A172 (cell line): ENCODE measurements at places on chromosomes 16 and 17. TPM values are rescaled to one million over a fixed set of nuclear protein-coding genes. Genes with fewer than 3 reads are reported as not detected.

The MEOX1 gene
- not detected in 2 replicates for total RNA-seq

The TSC2 gene
- 46.3 and 47.7 TPM in 2 replicates for total RNA-seq

The TBC1D3B gene
- 1.9 and 3.7 TPM in 2 replicates for total RNA-seq

The DRG2 gene
- 55.7 and 59.3 TPM in 2 replicates for total RNA-seq

The METRNL gene
- 125 and 190 TPM in 2 replicates for total RNA-seq

The SOX8 gene
- total RNA-seq = 0.07 and 0.14 TPM in 2 replicates

DNA sequence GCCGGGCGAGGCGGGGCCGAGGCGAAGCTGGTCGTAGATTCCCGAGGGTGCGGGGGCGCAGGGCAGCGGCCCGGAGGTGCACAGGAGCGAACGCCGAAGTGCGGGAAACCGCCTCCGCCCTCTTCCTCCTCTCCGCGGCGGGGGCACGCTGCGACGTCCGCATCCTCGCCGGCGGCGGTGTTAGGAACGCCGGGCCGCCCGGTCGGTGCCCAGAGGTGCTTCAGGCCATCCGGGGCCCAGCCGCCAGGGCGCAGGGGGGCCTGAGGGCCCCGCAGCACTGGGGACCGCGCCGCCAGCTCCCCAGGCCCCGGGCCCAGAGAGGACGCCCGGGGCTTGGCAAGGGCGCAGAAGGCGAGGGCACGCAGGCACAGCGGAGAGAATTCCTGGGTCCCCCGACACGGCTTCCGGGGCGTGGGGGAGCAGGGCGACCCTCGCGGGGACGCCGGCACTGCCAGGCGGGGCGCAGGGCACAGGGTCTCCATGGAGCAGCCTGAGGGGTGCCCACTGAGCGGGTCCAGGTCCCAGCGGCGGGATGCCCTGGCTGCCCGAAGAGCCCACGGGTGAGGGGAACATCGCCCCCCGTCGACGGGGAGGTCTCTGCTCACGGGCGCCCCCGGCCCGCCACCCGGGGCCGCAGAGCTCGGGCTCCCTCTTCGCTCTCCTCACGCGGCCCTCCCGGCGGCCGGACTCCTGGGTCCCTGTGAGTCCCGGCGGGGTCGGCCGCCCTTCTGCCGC, 576 bp downstream of the EPOP start:
- DNase-seq = no peak

- no peak for DNase-seq
These were observed 129.9 kb downstream of the TMEM132E start for GRCh38 chr17:34709158-34709754.

DNA sequence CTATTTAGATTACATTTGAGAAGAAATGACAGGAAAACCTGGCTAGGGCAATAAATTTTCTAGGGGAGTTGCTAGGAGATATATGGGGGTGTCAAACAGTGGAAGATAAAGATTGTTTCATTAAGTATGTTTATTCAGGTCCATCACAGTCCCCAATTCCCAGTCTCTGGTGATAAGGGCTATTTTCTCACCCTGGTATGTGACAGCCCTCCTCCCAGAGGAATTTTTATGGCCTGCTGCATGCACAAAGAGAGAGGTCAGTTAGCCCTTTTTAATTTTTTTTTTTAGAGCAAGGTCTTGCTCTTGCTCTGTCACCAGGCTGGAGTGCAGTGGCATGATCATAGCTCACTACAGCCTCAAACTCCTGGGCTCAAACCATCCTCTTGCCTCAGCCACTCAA, 53.6 kb upstream of the ATF7IP2 start:
- DNase-seq = peak; percentile 69

GRCh38 chr17:2872282-2872681, 76.0 kb downstream of the RAP1GAP2 start:
- DNase-seq = no peak

DNA sequence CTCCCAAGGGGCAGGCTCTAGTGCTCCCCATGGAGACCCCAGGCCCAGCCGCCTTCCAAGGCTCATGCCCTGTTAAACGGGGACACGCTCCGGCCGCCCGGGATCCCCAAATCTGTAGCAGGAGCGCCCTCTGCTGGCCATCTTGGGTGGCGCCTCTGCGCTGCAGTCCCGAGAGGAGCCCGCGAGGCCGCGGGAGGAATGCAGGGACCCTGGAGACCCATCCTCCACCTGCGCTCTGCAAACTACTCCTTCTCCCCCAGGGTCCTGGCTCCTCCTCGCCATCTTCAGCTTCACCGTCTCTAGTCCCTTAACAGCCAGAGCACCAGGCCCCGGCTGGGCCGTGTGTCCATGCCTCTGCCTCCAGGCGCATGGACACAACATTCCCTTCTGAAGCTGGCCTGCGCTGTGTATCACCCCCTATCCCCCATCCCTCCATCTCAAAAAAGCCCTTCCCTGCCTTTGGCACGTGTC, 23.6 kb upstream of the KRT17 start:
- DNase-seq = peak; percentile 60

GRCh38 chr16:81036751-81037350, 1.2 kb downstream of the ATMIN start:
- DNase-seq = peak; percentile 9
